H7 (cell line): ENCODE measurements at places on chromosomes 12 and 14. TPM values are rescaled to one million over a fixed set of nuclear protein-coding genes. Genes with fewer than 3 reads are reported as not detected.
A peak's percentile ranks its signal among the peaks of the same experiment; 100 is the strongest.

The ATL1 gene
- total RNA-seq = 1.9 and 2.8 TPM in 2 replicates

The IFNG-AS1 gene
- total RNA-seq = not detected in 2 replicates

The NGDN gene
- total RNA-seq = 58.1 and 62.8 TPM in 2 replicates

The MMP17 gene
- total RNA-seq = 36.1 and 75.7 TPM in 2 replicates

- DNase-seq = no peak
Observed at GRCh38 chr12:49889361-49890095, 14.2 kb downstream of the FAIM2 start.

GRCh38 chr12:14514154-14514842 is 53.4 kb downstream of the PLBD1 start:
- DNase-seq = peak; percentile 28

DNA sequence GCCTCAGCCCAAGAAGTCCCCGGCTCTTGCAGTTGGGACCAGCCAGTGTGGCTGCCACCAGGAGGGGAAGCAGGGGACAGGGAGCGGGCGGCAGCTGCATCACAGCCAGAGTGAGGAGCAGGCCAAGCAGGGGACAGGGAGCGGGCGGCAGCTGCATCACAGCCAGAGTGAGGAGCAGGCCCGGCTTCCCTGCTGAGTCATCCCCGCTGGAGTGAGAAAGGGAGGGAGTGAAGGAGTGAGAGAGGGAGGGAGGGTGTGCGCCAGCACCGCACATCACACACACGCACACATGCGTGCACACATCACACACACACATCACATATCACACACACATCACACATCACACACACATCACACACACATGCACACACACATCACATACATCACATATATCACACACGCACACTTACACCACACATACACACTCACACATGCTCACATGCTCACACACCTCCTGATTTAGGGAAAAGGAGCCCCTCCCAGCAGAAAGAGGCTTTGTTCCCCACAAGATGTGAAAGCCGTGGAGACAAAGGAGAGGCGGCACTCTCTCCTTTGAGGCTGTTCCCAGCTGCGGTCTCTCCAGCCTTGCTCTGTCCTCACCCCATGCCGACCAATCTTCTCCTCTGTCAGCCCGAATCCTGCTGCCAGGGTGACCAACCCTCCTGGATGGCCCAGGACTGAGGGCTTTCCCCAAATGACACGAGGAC is 16.7 kb upstream of the ZDHHC22 start:
- peak; percentile 72 for DNase-seq

- DNase-seq = no peak
Observed at GRCh38 chr14:92898566-92899131, 24.3 kb upstream of the CHGA start.

- peak; percentile 66 for DNase-seq
Observed at GRCh38 chr14:104145826-104146601, 7.6 kb downstream of the KIF26A start.

- DNase-seq = no peak
Observed at GRCh38 chr12:29431513-29431912, 50.5 kb upstream of the ERGIC2 start.

DNA sequence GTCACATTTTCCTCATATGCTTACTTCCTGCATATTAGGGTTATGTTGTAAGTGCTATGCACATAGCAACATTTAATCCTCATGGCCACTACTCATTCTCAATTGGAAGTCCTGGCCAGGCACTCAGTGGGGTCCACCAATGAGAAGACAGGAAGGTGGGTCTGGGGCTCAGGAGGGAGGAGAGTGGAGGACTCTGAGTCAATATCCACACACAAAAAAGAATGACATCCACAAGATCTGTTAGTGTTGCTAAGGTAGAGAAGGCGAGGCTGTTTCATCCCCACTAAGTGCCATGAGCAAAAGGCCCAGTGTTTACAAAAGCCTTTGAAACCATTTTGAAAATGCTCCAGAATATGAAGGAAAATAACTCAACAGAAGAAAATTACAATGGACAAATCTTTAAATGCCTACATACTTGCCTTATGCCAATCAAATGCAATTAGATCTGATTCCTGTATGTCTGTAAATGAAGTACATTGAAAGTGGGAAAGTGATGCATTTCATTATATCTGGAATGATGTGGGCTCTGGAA is 53.9 kb downstream of the EID3 start:
- DNase-seq = no peak

DNA sequence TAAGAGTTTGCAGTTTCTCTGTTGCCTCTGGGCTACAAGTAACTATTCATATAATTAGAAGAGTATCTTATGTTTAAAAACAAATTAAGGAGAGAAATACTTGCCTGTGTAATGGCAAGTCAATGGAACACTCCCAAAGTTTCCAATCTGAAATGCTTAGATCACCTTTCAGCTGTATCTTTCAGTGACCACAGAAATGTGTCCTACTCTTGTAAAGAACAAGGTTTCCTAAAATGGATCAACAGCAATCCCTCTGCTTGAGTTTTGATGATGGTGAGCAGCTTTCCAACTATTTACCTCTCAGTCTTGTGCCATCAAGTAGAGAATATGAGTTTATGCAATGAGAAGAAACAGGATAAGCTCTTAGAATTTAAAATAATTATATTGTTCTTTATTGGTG is 92.9 kb downstream of the ERGIC2 start:
- DNase-seq = no peak

- DNase-seq = no peak
Observed at GRCh38 chr14:89040080-89040459, 215.6 kb downstream of the TTC8 start.

DNA sequence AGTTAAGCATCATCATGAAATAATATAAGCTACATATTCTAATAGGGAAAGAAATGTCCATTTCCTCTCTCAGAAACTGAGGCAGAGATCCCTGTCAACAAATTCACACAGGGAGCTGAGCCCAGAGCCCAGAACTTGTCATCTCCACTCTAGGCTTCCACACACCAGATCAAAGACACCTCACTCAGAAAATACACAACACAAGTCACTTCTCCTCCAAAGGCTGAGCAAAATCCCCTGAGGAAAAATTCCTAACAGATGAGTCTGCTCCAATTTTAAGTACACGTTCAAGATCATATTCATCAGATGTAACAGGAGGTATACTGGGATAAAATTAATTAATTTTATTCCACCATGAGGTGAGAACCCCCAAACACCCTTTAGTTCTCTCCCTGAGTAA is 227.3 kb downstream of the DPF3 start:
- DNase-seq = no peak
